CD8-positive, alpha-beta memory T cell (primary cell): ENCODE measurements at places on chromosomes 4 and X. TPM values are rescaled to one million over a fixed set of nuclear protein-coding genes. Genes with fewer than 3 reads are reported as not detected.
A peak's percentile ranks its signal among the peaks of the same experiment; 100 is the strongest.

The PRPS2 gene
- total RNA-seq, result 81.8 TPM

DNA sequence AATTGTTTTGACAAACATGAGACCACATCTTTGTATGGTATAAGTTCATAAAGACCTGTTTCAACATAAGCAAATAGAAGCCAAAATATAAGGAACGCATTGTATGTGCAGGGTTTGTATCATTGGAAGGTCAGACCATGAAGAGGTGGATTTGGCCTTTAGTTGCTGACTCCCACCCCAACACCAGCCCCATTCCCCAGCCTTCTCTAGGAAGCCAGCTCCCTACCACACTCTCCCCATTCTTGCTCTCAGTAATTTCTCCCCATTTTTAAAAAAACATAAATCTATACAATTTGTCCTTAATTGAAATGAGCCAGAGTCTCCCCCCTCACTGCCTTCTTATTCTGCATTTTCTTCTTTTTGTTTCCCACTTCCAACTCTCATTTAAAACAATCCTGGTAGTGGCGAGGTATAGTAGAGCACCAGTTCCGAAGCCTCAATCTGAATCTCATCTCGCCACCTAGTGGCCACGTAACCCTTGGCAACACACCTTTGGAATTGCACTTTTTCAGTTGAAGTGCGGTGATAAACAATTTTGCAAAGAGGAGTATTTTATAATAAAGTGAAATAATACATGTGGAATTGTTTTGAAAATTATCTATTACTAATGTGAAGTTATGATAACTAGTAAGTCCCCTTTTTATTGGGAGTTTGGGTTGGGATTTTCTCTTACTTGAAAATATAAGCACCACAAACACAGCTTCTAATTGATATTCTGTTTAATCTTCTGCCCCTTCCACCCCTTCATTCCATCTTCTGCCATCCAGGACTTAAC is 126.6 kb downstream of the ASB9 start:
- DNase-seq, result peak; percentile 6

The UGT8 gene
- 0.49 TPM for total RNA-seq

- DNase-seq, result peak; percentile 6
Measured at GRCh38 chr4:110165382-110166286, 32.8 kb downstream of the ELOVL6 start.

DNA sequence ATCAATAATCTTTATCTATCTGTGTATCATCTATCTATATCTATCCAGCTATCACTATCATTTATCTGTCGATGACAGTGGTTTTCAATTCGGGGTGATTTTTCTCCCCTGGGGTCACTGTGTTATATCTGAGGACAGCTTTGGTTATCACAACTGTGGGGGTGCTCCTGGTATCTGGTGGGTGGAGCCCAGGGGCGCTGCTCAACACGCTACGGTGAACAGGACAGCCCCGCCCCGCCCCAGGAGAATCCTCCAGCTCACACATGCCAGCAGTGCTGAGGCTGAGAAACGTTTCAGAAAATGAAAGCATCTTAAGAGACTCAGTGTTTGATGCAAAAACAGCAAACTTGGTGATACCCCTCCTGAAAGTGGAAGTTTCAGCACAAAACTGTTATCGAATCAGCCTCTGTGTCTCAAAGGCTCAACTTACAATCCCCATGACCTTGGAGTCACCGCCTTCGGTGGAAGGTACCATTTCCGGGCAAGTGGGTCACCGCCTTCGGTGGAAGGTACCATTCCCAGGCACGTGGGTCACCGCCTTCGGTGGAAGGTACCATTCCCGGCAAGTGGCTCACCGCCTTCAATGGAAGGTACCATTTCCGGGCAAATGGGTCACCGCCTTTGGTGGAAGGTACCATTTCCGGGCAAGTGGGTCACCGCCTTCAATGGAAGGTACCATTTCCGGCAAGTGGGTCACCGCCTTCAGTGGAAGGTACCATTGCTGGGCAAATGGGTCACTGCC is 315.3 kb downstream of the DHRSX start:
- DNase-seq, result no peak

DNA sequence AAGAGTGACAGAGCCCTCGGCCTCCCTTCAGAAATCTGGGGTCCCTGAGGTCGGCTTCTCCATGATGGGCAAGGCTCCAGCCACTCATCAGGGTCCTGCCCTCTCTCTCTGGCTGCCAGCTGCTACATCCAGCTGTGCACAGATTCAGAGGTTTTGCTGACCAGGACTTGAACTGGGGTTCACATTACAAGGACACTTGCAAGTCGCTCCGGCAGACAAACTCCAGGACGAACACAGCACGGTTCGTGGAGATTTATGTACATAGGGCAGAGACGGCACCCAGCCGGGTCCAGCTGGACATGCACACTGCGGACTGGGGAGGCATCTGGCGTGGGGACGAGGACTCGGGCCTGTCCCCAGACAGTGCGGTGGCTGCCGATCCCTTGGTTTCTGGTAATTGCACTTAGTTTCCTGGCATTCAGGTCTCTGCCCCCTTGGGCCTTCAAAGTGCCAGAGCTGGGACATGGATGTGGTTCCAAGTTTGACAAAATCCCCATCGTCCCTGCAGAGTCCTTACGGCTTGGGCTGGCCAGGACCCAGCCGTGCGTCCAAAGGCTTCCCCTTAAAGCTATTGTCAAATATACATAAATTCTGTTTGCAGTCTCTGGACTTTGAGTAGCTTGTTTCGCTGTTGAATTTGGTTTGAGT is 6.2 kb upstream of the C4orf50 start:
- no peak for DNase-seq
